NCI-H2171 treated with DMSO at 0.1 percent for 48 hours (cell line): ENCODE measurements at places on chromosomes 3 and 15.

- DNase-seq = peak; percentile 9
Observed at GRCh38 chr3:14508966-14509795, 31.0 kb downstream of the GRIP2 start.

DNA sequence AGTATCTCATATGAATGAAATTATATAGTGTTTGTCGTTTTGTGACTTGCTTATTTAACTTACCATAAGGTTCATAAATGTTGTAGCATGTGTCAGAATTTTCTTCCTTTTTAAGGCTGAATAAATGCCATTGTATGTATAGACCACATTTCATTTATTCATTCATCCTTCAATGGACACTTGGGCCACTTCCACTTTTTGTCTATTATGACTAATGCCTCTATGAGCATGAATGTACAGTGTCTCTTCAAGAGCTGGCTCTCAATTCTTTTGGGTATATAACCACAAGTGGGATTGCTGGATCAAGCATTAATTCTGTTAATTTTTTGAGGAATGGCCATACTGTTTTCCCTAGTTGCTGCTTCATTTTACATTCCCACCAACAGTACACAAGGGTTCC lies 156.1 kb downstream of the VPS8 start:
- DNase-seq = no peak

- DNase-seq = no peak
Observed at GRCh38 chr3:57752307-57752706, 3.8 kb upstream of the SLMAP start.

DNA sequence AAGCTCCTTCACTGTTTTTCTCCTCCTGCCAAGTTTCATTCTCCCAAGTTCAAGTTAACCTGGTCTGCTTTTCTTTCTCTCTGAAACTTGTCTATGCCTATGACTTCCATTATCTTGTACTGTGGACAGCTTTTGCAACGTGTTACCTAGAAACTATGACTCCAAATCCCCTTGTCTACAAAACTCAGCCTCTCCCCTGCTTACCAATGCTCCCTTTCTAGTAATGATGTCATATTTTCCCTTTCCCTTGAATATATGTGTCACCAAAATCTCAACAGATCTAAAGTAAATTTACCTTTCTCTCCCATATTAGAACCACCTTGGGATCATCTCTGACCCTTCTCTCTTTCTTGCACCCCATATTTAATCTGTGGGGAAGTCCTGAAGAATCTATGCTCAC lies 10.5 kb upstream of the ABHD2 start:
- DNase-seq = no peak

- DNase-seq = no peak
Observed at GRCh38 chr3:17738921-17739320, 3.5 kb downstream of the TBC1D5 start.

GRCh38 chr3:99644017-99644416 lies 5.6 kb downstream of the COL8A1 start:
- no peak for DNase-seq
